Activated CD8-positive, alpha-beta T cell treated with anti-CD3 and anti-CD28 coated beads, Interleukin-2, amount 10 ng/mL, durations not matched to agents 7 days and 5 days (primary cell): ENCODE measurements at places on chromosomes 4 and X.

- DNase-seq: no peak
These were observed 261.5 kb downstream of the DCHS2 start for GRCh38 chr4:154230091-154230490.

- DNase-seq: no peak
These were observed 11.8 kb downstream of the PCDH10 start for GRCh38 chr4:133160853-133161252.

DNA sequence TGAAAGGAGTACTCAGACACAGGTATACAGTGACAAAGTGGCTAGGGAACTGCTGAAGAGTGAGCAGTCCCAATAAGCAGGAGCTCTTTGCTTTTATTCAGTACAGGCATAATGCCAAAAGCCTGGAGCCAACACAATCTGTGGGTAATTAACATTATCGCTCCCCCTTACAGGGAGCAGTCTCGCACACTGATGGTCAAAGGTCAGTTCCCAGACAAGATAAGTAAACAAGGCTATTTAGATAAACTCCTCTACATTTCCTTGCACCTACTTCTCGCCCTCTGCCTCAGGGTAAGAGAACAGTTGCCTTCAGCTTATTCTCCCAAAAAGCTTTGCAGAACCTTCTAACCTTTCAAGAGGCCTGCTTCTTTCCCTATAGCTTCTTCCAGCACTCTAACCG, 73.9 kb upstream of the TAF9B start:
- DNase-seq: no peak

DNA sequence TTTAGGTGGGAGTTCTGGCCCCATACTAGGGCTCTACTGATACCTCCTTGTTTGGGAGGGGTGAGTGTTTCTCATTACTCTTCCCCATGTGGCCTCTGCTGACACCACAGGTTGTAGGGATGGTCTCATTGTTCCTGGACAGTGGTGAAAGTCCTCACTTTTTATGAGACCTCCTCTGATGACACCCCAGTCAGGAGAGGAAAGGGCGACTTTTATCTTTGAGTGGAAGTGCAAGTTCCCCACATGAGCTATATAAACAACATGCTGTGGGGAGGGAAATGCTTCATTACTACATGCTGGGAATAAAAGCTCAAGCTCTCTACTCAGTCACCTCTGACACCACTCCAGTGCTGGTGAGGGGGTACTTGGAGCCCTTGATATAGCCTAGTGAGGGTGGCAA, 29.5 kb upstream of the MAGEA6 start:
- DNase-seq: no peak

GRCh38 chr4:138475116-138475515, 233.0 kb upstream of the SLC7A11 start:
- no peak for DNase-seq
